Fibroblast of skin of back (primary cell): ENCODE measurements at places on chromosomes 11 and 22.

DNA sequence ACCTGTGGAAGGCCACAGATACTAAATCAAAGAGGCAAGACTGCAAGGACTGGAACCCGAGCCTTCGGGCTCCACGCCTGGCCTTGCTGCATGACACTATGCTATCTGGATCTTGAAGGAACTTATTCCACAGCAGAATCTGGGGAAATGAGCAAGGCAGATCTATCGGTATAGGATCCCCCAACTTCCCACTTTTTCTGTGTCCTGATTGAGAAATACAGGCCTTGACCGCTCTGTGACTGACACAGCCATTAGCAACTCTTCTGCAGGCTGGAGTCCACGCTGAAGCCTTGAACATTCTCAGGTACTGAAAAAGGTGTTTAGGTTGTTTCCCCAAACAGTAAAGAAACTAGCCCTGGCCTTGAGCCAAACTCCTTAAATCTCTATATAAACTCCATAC is 241.2 kb upstream of the NARS2 start:
- no peak for DNase-seq

GRCh38 chr22:47203554-47203991 is 441.1 kb downstream of the TBC1D22A start:
- no peak for DNase-seq

DNA sequence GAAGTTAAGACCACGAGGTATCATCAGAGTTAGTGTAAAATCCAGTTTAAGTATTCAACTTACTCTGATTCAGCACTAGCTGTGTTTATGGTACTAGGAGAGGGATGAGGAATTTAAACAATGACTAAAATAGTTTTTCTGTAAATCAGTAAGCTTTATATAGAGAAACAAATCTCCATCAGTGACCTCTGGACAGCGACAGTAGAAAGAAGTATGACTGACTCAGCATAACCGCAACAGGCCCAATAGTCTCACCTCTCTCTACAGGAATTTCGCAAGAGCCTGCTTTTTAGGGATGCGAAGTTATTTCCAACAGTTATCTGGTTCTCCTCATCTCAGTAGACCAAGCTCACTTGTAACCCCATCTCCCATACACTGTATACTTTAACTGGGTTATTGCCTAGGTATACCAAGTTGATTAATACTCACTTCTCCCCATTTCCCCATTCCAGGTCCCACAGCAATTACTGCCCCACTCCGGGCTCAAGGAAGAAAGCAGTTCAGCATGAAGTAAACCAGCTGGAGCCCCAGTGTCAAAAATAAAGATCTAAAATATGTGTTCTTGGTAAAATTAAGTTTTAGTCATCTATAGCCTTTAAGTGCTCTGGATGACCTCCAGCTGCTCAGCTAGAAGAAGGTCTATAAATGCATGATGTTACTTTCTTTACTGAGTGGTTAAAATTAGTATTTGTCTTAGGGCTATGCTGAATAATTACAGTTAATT is 770.6 kb upstream of the CCDC90B start:
- peak; percentile 0 for DNase-seq

DNA sequence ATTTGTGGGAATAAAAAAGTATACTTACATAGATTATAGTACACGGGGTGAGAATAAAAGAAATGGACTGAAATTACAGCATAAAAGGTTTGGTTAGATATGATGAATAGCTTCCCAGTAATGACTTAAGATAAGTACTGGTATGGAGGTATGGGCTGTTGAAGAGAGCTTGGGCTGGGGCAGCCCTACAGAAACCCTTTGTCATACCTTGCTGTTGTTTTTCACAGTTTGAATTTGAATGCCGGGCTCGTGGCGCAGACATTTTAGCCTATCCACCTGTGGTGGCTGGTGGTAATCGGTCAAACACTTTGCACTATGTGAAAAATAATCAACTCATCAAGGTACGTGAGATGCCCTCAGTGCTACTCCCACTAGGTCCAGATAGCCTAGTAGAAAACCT is 42.3 kb upstream of the RBX1 start:
- no peak for DNase-seq

- DNase-seq: no peak
Observed at GRCh38 chr11:102623128-102623527, 2.0 kb downstream of the MMP20 start.

DNA sequence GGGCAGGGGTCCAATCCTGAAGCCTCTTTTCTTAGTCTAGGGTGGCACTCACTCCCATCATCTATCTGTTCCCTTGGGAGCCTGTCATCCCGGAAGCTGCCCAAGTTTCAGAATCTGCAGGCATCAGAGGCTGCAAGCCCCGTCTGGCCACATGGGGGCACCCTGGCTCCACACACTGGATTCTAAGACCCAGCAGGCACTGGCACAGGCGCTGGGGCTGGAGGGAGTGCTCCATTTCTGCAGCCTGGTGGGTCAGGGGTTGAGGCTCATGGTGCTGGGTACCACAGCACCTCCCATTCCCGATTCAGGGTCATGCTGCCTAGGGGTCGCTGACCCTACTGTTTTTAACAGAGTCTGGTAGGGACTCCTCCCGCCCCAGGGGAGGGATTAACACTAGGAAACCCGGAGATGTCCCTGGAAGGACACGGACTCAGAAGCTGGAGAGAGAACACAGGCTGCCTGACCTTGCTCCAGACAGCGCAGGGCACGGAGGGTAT is 243.9 kb upstream of the SYN3 start:
- peak; percentile 68 for DNase-seq

GRCh38 chr11:117792992-117793391 is 4.0 kb downstream of the DSCAML1 start:
- no peak for DNase-seq

GRCh38 chr11:108221911-108222573 is 396 bp downstream of the NPAT start:
- DNase-seq: no peak

- DNase-seq: no peak
Observed at GRCh38 chr22:46357711-46358520, 22.4 kb downstream of the TRMU start.

GRCh38 chr11:44733877-44734276 is 7.1 kb downstream of the TSPAN18 start:
- no peak for DNase-seq

GRCh38 chr11:92739041-92739440 is 230.4 kb upstream of the MTNR1B start:
- DNase-seq: peak; percentile 30

DNA sequence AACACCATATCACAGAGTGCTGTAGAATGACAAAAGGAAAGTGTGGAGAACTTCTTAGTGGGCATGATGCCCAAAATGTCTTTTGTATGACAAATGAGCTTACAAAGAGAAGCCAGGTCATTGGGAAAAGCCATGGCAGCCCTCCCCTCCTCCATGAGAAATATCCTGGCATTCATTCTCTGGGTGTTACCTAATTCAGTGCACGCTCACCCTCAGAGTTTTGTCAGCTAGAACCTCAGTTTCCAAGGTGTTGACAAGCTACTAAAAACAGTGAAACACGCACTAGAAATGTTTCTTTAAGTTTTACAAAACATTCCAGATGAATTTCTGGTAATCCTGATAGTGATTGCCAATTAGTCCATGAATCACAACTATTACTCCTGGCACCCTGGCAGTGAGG is 105.4 kb upstream of the FSHB start:
- peak; percentile 65 for DNase-seq

- DNase-seq: no peak
Observed at GRCh38 chr11:112723676-112724495, 237.3 kb upstream of the NCAM1 start.

DNA sequence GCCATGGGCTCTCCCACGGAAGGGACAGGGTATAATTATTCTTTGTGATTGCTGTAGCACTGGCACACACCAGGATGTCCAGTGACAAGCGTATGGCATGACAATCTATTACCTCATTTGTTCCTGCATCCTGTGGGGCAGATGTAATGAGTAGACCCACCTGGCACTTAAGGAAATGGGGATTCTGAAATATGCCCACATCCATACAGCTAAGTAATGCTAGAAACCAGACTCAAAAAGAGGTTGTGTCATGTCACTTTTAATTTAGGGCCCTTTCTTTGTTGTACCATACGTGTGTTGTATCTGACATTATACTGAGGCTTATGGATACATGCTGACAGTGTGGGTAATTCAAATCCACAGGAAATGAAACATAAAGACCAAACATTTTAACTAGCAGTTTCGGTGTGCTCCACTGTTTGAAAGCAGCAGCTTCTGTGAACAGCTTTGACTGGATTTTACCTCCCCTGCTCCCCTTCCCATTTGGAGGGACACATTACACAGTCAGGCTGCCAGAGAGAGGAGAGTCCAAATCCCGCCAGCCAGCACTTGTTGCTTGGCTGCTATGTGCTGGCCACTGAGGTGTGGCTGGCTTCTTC is 21.2 kb downstream of the GRAMD1B start:
- no peak for DNase-seq

DNA sequence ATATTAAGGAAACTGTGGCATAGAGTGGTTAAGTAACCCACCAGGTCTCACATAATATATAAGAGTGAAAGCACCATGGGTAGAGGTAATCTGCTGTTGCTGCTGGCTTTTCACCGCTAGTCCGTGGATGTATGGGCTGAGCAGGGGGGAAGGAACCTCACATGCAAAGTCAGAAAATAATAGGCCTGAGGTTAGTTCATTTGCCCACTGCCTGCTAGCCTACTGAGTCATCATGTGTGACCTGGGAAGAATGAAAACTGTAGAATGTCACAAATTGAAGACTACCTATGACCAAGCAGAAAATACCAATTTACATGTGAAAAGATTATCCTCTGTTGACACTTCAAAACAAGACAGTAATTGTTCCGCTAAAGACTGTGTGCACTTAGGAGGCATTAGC is 560.1 kb upstream of the FAT3 start:
- no peak for DNase-seq

DNA sequence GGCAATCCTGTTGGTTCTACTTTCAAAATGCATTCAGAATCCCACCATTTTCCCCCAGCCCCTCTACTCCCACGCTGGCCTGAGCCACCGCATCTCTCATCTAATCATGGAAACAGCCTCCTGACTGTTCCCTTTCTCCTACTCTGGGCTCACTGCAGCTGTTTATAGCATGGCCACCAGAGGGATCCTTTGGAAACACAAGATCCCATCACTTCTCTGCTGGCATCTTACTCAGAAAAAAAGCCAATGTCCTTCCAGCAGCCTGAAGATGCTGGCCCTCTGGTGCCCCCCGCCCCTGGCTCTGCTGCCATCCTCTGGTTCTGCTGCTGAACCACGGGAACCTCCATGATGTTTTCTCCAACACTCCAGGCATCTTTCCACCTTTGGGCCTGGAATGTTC is 11.1 kb downstream of the MS4A8 start:
- no peak for DNase-seq
